ENCODE measurements at places on chromosomes 3 and 15.

GRCh38 chr3:43765521-43765971, 74.8 kb downstream of the ABHD5 start:
- DNase-seq, result no peak

DNA sequence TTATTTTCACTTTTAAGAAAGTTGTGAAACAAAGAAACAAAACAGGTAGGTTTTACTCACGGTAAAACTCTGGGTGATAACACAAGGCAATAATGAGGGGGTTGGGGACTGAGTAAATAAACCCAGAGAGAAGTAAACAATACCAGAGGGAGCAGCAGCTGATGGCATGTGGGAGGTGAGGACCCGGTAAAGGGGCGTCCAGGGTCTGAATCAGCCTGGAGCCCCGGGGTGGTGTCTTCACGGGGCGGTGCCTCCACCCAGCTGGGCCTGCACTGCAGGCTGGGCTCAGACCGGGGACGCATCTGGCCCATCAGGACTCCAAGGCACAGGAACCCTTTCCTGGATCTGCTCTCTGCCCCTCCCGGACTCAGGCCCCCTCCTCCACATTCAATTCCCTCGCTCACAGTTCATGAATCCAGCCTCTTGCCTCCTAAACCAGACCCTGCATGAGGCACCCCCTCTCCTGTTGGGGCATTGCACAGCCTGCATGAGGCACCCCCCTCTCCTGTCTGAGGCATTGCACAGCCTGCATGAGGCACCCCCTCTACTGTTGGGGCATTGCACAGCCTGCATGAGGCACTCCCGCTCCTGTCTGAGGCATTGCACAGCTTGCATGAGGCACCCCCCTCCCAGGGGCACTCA, 73.9 kb upstream of the MFGE8 start:
- no peak for DNase-seq

DNA sequence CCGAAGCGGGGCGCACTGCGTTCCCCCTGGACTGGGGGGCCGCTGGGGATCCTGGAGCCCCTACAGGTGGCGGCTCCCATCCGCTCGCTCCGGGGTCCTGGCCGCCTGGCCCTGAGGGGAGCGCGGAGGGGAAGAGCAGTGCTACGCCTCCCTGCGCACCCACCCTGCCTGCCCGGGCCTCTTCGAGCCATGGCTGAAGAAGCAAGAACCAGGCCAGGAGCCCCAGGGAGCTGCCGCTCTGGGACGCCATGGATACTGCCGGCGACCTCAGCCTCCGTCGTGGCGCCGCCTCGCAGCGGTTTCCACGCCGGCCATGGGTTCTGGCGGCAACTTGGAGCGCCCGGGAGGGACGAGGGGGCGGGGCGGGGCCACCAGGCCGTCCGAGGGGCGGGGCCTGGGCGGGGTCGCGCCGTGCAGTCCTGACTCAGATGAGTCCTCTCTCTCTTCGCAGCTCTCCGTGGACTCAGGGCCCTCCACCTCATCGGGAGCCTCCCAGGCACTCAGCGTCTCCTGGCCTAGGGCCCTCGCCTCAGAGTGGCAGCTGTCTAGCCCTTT, 50.9 kb downstream of the MYL3 start:
- no peak for DNase-seq

DNA sequence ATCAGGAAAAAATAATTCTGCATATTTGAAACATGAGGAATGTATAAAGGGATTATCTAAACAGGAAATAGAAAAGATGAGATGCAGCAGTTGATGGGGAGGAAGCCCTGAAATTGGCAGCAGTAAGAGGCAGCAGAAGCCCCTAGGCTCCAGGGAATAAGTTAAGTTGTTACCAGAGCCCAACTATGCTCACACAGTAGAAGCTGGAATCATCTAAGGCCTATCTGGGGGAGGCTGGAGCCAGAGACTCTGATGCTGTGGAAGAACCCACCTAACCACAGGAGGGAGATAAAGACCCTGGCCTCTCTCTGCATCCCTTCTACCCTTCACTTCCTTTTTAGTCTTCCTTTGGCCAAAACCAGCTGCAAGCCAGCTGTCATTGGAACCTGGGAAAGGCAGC, 519.7 kb downstream of the DIPK2A start:
- no peak for DNase-seq

- DNase-seq, result no peak
These were observed 31.3 kb downstream of the GPR176 start for GRCh38 chr15:39888809-39889208.

GRCh38 chr3:39325236-39325635, 4.3 kb upstream of the CCR8 start:
- no peak for DNase-seq

- no peak for DNase-seq
These were observed 35.6 kb downstream of the LINGO1 start for GRCh38 chr15:77596821-77597803.

DNA sequence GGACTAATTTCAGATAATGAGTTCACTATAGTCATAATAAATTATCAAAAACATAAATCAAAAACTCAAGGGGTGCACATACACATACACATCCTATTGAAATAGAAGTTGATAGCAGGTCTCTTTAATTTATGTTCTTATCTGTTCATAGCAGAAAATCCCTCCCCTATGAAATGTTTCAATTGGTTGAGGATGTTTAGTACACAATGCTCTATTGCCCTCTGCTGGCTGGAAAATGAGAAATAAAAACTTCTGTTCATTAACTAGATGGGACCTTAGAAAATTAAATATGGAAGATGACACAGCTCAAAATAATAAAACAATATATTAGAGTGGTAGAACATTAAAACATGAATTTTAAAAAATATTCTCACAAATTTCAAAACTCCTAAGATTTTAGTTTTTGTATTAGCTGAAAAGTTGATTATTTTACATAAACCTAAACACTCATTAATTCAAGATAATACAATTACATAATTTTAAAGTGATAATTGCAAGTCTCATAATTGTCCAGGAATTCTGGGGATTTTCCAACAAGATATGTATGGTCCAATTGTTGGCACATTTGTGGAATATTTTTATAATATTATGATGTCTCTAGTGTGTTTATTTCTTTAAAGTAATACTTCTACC, 735.0 kb downstream of the ROBO1 start:
- no peak for DNase-seq

DNA sequence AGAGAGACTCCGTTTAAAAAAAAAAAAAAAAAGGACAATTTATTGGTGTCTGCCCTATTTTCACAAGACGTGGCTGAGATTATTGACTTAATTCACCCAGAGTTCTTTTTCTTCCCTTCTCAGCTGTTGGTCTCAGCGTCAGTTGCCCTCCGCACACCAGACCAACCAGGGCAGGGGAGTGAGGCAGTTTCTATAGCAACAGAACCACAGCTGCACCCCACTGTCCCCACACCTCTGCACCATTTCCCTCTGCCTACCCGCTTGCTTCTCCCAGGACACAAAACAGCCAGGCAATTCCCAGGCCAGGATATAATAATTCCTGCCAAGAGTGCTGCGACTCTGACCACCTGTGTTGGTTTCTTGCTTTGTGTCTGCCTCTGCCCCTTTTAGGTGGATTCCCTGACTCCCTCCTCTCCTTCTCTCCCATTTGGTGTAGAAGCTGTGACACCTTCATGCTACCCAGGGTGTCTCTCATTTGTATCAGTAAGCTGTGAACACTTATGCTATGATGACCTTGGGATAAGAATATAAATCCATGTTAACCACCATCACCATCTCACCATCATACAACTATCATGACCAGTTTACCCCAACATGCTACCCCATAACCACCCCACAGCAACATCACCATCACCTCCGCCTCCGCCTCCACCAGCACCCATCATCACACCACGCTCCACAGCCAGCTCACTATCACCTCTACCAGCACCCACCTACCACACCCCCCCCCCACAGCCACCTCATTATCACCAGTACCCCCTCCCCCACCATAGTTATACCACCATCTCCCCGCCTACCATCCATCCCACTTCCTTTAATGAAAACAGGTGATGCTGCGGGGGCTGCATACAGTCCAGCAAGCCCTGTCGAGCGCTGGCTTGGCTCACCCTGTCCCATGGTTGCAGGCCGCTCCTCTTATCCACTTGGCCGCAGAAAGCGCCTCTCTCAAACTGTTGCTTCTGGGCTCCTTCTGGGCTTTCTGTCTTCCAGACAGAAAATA, 589 bp downstream of the EPB42 start:
- DNase-seq, result no peak

- no peak for DNase-seq
These were observed 5.9 kb upstream of the CD47 start for GRCh38 chr3:108096532-108097321.

DNA sequence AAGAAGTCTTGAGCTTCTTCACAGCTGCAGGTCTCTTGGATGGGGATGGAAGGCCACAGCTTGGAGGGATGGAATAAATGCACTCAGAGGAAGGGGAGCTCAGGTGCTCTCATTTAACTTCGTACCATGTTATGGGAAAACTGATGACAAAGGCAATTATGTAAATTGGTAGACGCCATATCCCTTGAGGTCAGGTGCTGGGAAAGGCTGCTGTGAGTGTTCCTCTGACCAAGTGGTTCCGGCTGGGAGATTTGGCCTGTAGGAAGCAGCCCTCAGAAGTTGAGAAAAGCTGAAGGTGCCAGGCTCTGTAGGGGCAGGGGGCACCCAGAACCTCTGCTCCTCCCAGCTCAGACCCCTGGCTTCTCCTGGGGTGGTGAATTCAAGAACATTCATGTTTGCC, 47.1 kb downstream of the FAH start:
- DNase-seq, result no peak

GRCh38 chr3:153442386-153442785, 280.4 kb downstream of the RAP2B start:
- no peak for DNase-seq

All from DMS 273 treated with DMSO at 0.1 percent for 48 hours (cell line).